Activated naive CD4-positive, alpha-beta T cell treated with anti-CD3 and anti-CD28 coated beads for 36 hours (primary cell): ENCODE measurements at places on chromosomes 4 and X. TPM values are rescaled to one million over a fixed set of nuclear protein-coding genes. Genes with fewer than 3 reads are reported as not detected.

DNA sequence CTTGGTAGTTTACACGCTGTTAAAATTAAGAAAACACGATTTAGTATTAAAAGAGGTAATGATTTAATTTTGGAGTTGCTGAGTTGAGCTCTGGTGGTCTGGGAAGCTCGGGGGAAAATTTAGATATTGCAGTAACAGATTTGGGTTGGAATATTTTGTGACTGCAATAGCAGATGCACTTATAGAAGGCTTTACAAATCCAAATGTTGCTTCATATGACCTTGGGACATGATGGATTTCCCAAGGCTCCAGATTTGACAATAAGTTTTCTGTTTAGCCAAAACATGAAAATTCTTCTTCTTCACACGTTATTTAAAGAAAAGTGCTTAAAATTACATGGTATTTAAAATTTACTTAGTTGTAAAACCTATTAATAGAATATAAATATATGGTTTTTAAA lies 302.0 kb downstream of the SPRY1 start:
- DNase-seq, result no peak

Gene RNF212
- total RNA-seq, result 0.98 TPM

Gene PCSK1N
- 1.7 TPM for total RNA-seq

Gene YY2
- total RNA-seq, result 0.79 TPM
